HCEC 1CT (cell line): ENCODE measurements at places on chromosomes 7 and 10.

DNA sequence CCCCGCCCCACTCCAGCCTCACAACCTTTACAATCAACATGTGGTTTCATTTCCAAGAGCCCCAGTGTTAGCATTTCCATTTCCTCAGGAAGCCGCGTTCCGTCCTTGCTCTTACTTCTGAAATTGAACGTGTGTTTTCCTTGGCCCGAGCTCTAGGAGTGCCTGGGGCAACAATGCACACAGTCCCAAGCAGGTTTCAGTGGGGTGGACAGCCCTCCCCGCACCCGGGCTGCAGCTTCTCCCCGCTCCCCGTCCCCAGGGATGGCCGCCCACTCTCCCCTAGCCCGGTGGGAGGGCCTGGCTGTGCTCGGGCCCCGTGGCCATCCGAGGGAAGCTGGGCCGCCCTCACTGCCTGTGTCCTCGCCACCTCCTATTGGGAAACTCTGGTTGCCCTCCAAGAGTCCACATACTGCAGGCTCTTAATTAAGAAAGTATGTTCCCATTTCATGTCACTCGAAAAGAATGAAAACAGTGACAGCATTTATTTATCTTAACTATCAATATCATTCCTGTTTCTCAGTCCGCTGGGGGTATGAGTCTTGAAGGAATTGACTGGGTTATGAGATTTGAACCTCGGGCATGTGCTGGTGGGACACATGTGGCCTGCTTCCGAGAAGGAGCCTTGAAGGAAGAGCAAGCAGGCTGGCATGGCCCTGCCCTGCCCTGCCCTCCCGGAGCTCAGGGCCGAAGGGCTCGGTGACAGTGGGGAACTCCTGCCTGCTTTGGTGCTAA is 163.8 kb downstream of the GRK5 start:
- DNase-seq = no peak

DNA sequence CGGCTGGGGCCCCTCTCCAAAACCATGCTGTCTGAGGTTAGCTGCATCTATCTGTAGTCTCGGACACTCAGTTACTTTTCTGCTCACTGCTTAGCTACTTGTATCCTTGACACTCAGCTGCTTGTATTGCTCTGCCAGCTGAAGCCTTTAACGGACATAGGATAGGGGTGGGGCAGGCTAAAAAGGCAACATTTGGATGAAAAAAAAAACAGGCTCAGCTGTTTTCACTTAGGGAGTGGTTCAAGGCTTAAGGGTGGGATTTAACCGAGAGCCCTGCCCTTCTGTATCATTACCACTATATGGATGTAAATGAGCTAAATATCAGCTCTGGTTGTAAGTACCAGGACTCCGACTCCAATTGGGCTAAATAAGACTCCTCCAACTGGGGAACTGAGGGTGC is 28.6 kb downstream of the LSMEM1 start:
- DNase-seq = no peak

DNA sequence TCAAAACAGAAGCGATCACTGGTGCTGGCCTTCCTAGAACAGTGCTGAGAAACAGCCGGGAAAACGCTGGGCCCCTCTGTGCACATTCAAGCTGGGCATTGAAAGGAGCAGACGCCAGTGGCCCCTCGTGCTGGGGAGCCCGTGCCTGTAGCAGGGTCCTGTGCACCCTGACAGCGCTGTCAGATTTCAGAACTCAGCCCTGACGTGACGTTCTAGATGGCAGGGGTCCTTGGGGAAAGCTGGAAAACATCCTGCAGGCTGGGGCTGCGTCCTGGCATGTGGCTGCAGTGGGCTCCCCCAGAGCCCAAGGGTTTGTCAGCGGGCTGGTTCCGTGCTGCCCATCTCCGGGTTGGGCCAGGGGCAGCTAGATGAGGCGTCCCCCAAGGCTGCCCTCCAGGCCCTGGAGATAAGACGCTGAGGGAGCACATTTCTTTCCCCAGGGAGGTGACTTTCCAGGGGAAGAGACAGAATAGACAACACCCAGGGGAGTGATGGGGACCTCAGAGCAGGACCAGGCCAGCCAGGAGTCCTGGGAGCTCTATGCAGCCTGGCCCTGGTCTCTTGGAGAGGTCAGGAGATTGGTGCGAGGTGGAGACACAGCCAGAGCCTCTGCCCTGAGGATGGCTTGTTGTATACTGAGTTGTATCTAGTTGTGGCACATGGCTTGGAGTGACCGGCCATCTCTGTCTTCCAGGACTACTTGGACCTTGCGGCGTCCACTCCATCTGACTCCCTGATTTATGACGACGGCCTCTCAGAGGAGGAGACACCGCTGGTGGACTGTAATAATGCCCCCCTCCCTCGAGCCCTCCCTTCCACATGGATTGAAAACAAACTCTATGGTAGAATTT is 12.1 kb upstream of the CSGALNACT2 start:
- DNase-seq = no peak

- no peak for DNase-seq
Measured at GRCh38 chr7:30563326-30563942, 31.2 kb upstream of the GARS1 start.

DNA sequence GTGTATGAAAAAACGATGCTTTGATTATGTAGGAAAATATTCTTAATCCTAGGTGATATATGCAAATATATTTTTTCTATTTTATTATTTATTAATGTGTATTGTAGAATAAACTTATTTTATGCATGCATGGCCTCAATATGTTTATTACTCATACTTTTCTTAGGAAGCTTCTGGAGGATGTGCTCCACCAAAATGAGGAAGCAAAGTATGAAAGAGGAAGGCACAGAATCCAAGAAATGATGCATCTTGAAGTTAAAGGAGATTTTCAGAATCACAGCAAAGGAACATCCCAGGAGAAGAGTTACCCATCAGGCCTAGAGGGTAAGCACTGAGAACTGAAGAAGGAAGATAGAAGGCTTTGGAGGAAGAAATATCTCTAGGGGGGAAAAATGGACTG is 35.0 kb upstream of the MRPS16 start:
- no peak for DNase-seq

GRCh38 chr7:45658716-45659495 is 84.7 kb downstream of the ADCY1 start:
- DNase-seq = no peak

GRCh38 chr7:101402081-101402779 is 39.6 kb downstream of the COL26A1 start:
- peak; percentile 12 for DNase-seq
